ENCODE measurements at places on chromosomes 16 and 17.

- DNase-seq: no peak
Measured at GRCh38 chr16:89420204-89420603, 70.2 kb downstream of the ANKRD11 start.

DNA sequence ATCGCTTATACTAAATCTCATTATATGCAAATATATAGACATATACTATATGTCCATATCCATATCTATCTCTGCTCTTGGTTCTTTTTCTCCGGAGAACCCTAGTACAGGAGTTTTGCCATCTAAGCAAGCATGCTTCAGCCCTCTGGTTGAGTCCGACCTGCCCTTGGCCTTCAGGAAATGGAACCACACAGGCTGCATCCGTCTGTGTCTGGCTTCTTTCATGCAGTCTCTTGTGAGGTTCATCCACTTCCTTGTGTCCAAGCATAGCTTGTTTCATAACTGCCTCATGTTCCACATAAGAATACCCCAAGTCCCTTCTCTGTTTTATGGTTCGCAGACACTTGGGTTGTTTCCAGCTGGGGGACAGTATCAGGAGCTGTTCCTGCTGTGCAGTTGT lies 16.8 kb downstream of the SNX20 start:
- DNase-seq: no peak

DNA sequence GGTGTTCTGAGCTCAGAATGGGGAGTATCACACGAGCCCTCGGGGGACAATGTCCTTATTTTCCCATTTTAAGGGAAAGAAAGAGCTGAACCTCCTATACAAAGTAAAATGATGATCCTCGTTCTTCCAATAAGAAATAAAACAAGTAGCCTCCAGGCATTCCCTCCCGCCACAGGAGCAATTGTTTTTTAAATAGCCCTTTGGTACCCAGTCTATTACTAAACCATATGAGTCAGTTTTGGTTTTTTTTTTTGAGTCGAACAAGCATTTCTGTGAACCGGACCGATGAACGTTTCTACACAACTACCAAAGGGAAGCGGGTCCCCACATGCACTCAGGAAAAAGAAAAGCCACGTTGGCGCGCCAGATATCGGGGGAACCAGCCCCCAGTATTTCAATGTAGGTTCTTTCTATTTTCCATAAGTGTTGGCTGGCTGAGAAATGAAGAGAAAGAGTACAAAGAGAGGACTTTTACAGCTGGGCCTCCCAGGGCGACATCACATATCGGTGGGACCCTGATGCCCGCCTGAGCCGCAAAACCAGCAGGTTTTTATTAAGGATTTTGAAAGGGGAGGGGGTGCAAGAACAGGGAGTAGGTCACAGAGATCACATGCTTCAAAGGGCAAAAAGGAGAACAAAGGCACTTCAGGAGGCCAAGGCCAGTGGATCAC lies 3.8 kb upstream of the DCXR start:
- DNase-seq: no peak

GRCh38 chr16:24409045-24409444 lies 130.3 kb upstream of the RBBP6 start:
- DNase-seq: no peak

DNA sequence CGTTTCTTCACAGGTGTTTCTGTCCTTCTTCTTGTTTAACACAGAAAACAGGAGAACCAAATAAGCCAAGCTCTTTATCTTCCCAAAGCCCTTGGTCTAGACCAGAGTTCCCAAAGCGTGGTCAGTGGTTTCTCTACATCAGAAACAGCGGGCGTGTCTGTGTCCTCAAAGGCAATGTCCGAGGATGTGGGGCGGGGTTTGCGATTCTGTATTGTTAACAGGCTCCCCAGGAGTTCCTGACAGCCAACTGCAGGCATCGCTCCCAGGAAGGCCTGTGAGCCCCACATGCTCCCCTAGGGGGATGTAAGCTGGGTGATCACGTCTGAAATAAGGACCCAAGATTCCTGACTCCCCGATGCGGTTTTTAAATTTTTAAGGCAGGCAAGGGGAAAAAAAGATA lies 28.4 kb upstream of the SLC25A19 start:
- no peak for DNase-seq

GRCh38 chr17:42773290-42774035 lies at the start of gene VPS25:
VPS25 (plus strand) TSS chr17:42773449; CDS start chr17:42773476, 27 bp downstream.
- peak; percentile 87 for DNase-seq

DNA sequence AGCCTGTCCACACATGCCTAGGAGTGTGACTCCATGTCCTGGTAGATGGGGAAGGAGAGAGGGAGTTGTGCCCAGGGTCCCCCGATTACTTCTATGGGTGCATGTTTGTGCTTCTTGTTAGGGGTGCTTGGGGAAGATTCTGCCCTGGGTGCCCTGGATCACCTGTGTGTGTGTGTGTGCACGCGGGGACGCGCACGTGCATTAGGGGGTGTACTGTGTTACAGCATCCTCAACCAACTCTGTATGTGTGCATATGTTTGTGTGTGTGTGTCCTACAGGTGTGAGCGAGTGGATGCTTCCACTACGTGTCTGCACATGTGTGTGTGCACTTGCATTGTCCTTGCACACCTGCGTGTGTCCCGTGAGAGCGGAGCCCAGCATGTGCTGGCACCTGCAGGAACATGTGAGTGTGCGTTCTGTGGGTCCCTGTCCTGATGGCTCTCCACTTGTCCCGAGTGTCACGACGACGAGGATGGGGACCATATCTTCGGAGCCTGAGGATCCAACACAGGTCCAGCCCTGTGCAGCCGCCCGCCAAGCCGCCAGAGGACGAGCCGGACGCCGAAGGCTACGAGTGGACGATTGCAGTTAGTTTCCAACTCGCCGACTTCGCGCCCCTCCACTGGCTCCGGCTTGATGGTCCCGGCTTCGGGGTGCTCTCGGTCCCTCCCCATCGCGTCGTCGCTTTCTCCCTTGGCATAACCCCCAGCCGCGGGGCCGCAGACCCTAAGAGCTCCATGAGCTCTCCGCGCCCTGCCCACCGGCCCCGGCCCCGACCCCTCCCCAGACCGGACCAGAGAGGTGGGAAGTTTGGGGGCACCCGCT lies 6.0 kb upstream of the TBC1D3B start:
- DNase-seq: no peak

GRCh38 chr16:72991211-72991610 lies 56.7 kb downstream of the ZFHX3 start:
- DNase-seq: no peak

- DNase-seq: no peak
Measured at GRCh38 chr16:35797811-35798210, 2338.4 kb downstream of the TP53TG3F start.

- no peak for DNase-seq
Measured at GRCh38 chr16:87671715-87672270, 69.5 kb downstream of the JPH3 start.

DNA sequence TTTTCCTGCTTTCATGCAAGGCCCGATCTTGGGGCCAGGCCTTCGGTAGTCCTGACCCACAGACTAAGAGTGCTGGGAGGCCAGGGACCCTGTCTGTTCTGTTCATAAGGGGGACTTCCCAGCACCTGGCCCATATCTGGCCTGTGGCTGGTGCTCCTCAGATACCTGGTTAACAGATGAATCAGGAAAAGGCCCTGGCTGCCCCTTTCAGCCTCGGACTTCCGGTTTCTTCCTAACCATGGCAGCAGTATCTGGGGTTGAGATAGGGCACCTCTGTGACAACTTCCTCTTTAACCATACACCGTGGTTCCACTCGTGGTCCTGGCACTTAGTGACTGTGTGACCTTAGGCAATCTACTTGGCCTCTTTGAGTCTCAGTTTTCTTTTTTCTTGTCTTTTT lies 18.4 kb downstream of the PLCG2 start:
- DNase-seq: no peak

DNA sequence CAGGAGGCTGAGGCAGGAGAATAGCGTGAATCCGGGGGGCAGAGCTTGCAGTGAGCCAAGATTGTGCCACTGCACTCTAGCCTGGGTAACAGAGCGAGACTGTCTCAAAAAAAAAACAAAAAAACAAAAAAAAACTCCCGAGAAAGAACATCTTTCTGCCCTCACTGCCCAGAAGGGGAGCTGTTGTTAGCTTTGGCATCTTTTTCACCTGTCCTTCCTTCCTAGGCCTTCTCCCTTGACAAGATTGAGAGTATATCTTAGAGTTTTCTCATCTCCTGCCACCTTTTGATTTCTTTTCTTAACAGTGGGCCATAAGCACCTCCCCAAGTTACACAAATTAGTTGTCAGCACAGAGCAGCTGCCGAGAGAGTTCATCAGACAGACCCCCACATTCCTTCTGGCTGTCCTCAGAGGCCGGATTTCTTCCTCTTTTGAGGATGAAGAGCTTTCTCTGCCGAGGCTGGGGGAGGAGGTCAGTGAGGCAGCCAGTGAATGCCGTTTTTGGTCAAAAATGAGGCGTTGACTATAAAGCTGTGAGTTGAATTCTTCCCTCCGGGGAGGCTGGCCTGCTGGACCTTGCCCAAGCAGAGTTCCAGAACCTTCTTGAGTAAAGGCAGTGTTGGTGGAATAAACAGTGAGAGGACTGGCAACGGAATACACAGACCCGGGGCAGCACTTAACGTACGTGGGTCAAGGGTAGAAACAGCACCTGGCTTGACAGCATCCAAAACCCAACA lies 127.0 kb downstream of the ABCC6 start:
- peak; percentile 91 for DNase-seq

GRCh38 chr16:70746708-70747424 lies 54.1 kb downstream of the VAC14 start:
- DNase-seq: peak; percentile 47

DNA sequence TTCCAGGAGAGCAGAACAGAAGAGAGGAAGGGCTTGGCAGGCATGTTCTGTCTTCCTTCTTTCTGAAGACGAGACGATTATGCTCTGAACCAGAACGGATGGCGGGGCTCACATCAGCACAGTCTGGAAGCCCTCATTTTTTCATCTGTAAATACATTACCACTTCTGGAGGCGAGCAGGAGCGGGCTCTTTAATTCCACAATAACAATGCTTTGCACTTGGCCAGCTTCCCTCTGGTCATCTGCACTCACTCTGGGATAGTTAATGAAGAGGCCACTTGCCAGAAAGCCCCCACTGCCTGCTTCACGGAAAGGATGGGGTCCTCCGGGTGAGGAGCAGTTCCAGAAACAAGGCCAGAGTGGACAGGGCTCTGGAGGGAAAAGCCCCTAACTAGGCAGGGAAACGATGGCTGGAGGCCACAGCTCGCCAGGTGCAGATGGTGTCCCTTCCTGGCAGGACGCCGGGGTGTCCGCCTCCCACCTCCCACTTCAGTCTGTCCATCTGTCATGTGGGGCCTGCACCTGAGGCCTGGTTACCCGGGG lies 13.1 kb upstream of the BCAR1 start:
- peak; percentile 51 for DNase-seq

GRCh38 chr17:40176754-40177110 lies 538 bp upstream of the RAPGEFL1 start:
- no peak for DNase-seq

GRCh38 chr16:69703638-69704037 lies 22.7 kb downstream of the NQO1 start:
- no peak for DNase-seq

DNA sequence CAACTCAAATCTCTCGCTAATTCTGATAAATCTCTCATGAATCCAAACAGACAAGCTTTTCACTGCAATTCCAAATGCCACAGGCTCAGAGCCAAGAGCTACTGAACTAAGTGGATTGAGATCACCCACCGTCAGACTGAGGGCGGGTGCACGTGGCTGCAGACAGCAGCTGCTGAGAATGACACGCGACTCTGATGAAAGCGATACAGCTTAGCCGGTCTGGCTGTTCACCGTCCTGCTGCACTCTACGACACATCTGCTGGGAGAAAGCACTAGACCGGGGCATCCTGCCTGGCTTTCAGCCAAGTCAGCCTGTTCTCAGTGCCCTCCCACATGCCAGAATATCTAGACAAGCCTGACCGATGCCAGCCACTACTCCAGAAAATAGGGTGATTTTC lies 42.6 kb downstream of the KLHDC4 start:
- DNase-seq: peak; percentile 26

DNA sequence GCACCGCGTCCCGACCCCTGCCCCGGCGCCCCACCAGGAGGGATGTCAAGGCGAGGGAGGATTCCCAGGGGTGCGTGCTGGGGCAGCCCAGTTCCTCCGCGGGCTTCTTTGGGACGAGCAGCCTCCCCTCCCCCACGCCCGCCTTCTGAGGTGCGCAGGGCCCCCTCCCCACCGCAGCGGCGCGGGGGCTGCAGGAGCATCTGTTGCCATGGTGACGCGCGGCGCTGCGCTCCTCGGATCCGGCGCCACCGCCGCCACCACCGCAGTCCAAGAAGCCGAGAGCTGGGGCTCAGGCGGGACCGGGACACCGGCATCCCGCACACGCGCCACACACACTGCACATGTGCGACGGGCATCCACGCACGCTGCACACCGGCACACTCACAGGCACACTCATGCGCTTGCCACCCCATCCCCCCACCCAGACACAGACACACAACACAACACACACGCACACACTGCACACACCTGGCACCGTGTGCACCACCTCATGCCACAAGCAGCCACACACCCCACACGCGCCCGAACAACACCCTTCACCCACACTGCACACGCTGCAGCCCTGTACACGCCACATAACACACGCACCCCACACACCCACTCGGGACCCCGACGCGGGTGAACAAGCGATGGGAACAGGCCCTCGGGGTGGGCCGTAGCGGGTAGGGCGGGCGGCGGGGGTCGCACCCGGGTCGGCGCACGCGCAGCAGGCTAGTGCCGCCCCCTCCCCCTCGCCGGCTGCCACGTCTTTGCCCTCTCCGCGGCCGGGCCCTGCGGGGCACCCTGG lies 17.0 kb downstream of the ENPP7 start:
- no peak for DNase-seq

DNA sequence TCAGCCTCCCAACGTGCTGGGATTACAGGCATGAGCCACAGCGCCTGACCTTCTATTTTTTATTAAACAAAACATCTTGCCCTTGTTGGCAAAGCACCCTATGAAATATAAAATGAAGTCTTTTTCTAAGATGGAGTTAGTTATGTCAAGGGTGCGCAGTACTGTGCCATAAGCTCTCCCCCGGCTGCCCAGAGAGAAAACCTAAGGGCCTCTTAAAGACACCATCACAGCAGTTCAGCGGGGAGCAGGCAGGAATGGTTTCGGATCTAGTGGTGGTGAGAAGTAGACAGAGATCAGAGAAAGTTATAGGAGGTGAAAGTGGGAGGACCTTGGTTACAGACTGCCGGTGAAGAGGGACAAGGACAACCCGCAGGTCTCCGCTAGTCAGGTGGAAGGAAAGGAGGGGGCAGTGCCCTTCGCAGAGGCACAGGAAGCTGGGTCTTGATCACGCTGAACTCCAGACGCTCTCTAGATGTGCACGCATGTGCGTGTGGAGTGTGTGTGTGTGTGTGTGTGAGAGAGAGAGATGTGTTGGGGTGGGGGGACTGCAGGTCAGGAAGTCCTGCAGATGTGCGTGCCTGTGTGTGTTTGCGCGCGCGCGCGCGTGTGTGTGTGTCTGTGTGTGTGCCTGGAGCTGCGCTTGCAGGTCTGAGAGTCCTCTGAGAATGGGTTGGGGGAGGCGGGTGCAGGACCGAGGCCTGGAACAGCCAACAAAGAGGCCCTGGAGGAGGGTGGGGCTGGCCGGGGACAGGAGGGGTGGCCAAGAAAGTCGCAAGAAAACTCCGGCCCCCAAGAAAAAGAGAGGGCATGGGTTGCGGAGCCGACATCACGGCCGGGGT lies 748 bp upstream of the CMTM3 start:
- DNase-seq: peak; percentile 90

GRCh38 chr16:48317026-48317425 lies 68.2 kb downstream of the SIAH1 start:
- no peak for DNase-seq

GRCh38 chr17:51707216-51707615 lies 446.9 kb downstream of the UTP18 start:
- DNase-seq: no peak
